ENCODE measurements at places on chromosomes 12 and 14. TPM values are rescaled to one million over a fixed set of nuclear protein-coding genes. Genes with fewer than 3 reads are reported as not detected.

KIF26A gene
- 1.4 TPM for total RNA-seq

TAS2R50 gene
- 0.13 TPM for total RNA-seq

LTBR gene
- 84.7 TPM for total RNA-seq

DPY19L2 gene
- 2.4 TPM for total RNA-seq

CBX5 gene
- total RNA-seq = 55.9 TPM

IAPP gene
- not detected for total RNA-seq

AJUBA gene
- total RNA-seq = 89.2 TPM

KRT2 gene
- total RNA-seq = not detected

GPR132 gene
- 0.21 TPM for total RNA-seq

IQSEC3 gene
- total RNA-seq = not detected

TEAD4 gene
- 61.9 TPM for total RNA-seq

RIPK3 gene
- not detected for total RNA-seq

EML5 gene
- total RNA-seq = 2.0 TPM

BBS10 gene
- 11.5 TPM for total RNA-seq

PLEKHG7 gene
- not detected for total RNA-seq

DNA sequence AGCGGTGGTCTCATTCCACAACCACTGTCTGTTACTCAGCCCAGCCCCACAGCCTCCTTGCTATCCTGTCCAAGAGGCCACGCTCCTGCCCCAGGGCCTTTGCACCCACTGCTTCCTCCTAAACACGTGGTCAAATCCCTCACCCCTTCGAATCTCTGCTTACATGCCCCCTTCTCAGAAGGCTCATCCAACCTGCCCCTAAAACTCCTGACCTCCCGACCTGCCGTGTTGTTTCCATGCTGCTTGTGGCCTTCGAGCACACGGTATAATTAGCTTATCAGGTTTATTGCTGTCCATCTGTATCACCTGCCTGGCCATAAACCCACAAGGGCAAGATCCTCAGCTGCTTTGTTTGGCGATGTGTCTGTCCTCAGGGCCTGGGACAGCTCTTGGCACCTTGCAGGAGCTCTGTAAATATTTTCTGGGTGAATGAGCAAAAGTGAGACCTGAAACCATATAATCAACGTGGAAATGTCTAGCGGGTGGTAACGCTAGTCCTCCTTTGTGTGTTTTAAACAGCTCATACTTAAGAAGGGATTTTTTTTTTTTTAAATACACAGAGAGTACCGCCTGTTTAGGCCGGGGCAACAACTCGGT lies 36.0 kb downstream of the SCARB1 start:
- no peak for DNase-seq

DNA sequence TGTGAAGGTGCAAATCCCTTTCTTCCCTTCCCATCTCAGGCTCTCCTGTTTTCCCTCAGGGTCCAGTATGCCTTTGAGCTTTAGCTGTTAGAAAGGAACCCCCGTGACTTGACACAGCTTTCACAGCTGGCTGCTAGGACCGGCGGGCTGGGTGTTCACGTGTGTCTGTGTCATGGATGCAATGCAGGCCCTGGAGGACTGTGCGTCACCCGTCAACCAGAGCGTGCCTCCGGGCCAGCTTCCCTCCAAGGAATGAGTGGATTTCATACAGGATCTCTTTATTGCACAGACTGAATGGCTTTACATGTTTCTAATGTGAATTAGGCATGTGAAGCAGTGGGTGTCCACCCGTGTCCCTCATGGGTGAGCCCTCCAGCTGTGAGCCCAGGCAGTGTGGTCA lies 77.4 kb downstream of the AACS start:
- DNase-seq = no peak

- DNase-seq = no peak
Observed at GRCh38 chr14:33493266-33493665, 457.6 kb downstream of the EGLN3 start.

DNA sequence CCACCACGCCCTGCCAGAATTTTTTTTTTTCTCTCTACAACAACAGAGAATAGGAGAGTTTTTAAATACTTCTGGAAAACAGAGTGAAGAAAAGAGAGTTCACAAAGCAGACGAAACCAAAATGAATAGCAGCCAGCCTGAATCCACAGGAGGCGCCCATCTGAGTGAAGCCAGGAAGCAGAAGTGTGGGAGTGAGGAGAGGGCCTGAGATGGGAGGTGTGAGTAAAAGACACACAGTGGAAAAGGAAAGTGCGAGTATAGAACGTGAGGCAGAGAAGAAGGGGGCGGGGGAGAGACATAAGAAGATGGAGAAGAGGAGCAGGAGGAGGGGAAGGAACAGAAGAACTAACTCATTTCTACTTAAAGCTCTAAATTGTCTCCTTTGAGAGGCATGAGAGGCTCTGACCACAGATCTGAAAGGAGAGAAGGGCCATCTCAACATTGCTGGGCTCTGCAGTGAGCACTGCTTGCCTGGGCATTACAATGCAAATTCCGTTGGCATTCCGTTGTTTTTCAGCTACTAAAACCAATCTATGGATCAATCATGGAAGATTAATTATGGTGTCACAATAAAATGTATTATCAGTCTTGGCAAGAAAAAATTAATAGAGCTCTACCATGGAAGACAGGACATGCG lies 140.1 kb upstream of the CPSF6 start:
- DNase-seq = no peak

DNA sequence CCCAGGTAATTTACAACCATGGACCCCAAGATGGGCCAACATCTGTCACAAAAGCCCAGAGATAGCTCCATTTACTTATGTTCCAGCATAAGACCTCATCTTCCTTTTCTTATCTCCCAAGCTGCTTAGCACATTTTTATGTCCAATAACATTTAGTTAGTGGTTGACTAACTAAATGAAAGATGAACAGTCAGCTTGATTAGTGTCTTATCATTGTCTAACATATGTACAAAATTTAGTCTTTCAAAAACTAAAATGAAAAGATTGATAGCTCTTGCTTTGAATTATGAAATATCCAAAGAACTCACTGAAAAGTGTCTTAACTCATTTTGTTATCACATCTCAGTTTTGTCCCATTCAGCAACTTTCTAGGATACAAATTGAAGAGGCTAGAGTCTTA lies 163.1 kb upstream of the EGLN3 start:
- DNase-seq = no peak

GRCh38 chr12:56596815-56597214 lies 33.3 kb downstream of the BAZ2A start:
- DNase-seq = no peak

- peak; percentile 21 for DNase-seq
Observed at GRCh38 chr14:81062816-81063215, 107.4 kb downstream of the TSHR start.

- DNase-seq = no peak
Observed at GRCh38 chr12:87782838-87783237, 246.4 kb downstream of the C12orf50 start.

- DNase-seq = no peak
Observed at GRCh38 chr12:76764856-76765255, 941 bp downstream of the ZDHHC17 start.

- DNase-seq = no peak
Observed at GRCh38 chr14:78997811-78998210, 827.6 kb downstream of the NRXN3 start.

- DNase-seq = no peak
Observed at GRCh38 chr12:66210840-66211239, 21.8 kb downstream of the IRAK3 start.

DNA sequence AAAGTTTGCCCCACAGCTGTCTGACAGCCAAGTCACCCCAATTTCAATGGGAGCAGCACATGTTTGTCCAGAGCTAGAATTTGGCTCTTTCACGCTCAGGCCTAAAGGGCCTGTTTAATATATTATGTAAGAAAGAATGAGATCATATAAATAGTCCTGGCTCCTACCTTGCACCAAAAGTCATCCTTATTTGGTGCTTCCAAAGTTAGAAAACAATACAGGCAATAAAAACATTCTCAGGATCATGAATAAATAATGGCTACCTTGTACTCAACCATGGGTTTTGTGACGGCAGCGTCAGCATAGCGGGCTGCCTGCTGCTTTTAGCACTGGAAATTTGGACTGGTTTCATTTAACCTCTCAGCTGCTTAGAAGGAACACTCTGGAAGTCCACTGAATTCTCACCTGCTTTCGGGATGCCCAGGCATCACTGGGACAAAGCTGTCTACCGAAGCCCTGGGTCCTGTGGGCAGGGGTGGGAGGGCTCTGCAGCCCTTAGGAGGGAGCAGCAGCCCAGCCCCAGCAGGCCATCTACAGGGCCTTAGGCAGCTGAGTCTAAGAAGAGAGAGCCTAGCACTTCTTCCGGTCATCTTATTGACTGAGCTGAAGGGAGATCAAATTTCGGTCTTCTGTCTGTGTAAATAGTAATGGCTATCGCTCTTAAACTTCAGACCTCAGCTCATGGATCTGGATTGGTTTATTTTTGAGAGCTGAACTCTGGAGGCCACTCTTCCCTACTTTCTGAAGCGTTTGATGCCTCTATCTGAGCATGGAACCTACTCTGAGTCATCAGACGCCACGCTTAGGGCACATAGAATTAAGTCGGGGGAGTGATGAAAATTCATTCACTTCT lies 106.5 kb downstream of the SAMD4A start:
- no peak for DNase-seq

- DNase-seq = peak; percentile 13
Observed at GRCh38 chr14:63717702-63718101, 10.2 kb downstream of the SGPP1 start.

DNA sequence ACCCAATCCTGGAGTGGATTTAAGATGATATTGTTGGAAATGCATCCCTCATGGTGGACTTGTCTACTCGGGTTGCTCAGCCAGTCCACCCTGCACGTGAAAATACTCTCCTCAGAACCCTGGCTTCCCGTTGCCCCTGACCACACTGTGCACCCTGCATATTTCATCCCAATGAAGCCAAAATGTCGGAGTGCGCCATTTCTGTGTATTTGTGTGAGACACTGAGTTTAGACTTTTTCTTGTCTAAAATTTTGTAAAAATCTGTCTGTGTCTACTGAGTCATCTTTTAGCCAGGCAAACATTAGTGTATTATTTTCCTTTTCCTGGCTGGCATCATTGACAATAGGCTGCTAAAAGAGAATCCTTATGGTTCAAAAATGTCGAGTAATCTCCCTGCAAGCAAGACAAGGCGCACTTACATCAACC lies 485 bp upstream of the PNMA1 start:
- DNase-seq = no peak

DNA sequence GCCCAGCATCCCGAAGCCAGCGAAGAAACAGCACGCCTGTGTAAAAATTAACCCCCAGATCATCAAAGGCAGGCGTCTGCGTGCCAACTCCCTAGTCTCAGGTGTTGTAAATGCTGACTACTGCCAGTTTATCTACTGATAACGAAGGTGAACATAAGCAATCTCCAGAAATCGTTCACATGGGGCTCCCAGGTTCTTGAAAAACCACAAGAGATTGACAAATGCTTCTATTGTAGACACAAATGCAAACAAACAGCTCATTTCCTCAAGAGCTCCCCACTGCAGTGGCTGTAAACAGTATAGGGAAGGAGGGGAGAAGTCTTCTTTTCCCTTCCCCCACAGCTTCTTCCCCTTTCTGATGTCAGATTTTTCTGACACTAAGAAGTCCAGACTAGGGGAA lies 5.3 kb upstream of the PLEKHG3 start:
- peak; percentile 30 for DNase-seq

- no peak for DNase-seq
Observed at GRCh38 chr12:104569346-104570173, 112.8 kb downstream of the CHST11 start.

DNA sequence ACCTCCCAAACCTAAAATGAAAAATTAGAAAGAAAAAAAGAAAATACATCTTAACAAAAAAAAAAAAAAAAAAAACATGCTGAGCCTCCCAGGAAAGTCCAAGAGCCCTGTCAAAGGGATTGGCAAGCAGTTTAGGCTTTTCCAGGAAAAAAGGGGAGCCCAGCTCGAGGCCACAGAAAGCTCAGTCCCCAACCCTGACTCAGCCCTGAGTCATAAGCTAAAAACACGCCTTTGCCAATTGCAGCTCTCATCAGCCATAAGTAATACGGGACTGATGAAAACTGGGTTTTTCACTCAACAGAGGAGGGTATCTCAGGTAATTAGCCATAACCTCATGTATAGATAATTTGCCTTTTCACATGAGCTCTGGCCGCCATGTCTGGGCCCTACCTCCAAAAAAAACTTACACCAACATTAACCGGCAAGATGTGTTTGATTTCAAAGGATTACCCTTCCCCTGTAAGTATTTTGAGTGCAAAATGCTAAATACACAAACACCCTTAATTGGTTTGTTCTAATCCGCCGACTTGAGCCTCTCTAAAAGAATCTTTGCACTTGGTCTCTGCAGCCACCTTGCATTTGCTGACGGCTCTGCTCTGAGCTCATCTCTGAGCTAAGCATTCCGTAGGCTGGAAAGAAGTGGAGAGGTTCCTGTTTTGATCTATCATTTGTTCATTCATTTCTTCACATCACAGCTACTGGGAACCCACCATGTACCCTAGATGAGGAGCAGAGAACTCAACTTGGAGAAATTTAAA lies 319.2 kb downstream of the BCL11B start:
- DNase-seq = peak; percentile 62

DNA sequence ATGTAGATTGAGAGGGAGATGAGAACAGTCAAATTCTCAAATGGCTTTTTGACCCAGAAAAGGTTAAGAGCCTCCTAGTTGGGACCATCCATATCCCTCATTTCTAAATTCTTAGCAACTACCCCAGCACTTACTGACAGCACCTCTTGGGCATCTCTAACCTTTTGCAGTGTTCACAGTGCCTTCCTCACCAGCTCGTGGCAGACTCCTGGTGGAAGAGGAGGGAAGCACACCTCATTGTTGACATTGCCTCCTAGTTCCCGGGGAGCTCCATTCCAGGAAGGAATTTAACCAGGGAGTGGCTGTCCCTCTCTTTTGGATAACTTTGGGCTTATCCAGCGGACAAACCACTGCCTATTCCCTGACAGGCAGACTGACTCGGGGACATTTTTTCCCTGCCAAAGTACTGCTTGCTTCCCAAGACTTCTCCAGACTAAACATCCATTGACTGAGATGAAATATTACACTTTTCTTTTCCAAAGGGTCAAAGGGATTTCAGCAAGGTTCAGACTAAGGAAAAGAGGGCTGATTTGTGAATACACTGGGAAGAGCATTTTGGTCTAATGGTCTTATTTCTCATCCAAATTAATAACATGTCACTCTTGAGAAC lies 9.0 kb upstream of the OR6J1 start:
- DNase-seq = peak; percentile 73

GRCh38 chr12:3129301-3130056 lies 52.3 kb downstream of the TSPAN9 start:
- peak; percentile 98 for DNase-seq

GRCh38 chr12:128667193-128667592 lies 156.6 kb downstream of the SLC15A4 start:
- no peak for DNase-seq

GRCh38 chr14:64811676-64812075 lies 68.0 kb downstream of the SPTB start:
- DNase-seq = no peak

DNA sequence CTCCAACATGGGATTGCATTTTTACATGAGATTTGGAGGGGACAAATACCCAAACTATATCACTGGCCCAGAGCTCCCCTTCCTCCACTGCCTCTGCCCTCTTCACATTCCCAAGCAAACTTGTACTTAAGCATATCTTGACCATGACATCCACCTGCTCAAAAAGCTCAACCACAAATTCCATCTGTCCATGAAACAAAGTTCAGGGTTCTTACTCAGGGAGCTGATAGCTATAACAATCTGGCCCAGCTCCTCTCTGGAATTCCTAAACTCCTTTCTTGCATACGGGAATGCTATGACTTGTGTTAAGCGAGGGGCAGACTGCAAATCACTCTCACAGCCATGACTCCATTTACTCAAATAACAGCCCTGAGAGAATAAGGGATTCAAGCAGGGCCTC lies 152.1 kb downstream of the GALC start:
- DNase-seq = no peak
